ENCODE measurements at places on chromosomes 5 and 9.

GRCh38 chr5:34411470-34412346 lies 244.4 kb upstream of the RAI14 start:
- DNase-seq = peak; percentile 59

- DNase-seq = no peak
Observed at GRCh38 chr5:171513591-171513990, 94.1 kb downstream of the FGF18 start.

GRCh38 chr9:38727497-38728001 lies 7.6 kb upstream of the FAM240B start:
- peak; percentile 77 for DNase-seq

DNA sequence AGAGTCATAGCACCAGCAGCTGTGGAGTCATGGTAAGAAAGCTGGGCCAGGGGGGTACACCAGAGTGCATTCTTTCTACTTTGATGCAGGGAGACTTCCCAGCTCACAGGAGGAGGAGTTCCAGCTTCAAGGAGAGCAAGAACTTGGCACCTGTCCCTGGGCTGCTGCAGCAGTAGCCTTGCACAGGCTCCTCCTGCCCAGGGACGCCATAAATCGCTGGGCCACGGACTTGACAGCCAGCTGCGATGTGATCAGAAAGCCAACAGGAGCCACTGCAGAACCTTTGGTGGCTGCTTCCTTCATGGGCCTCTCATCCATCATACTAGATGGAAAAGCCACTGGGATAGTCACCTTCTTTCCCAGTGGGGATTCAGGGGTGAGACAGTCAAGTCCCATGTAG lies 234.7 kb downstream of the NMUR2 start:
- no peak for DNase-seq

GRCh38 chr9:127912296-127912695 lies 4.5 kb downstream of the ST6GALNAC4 start:
- no peak for DNase-seq

GRCh38 chr9:108239696-108240321 lies 616.0 kb downstream of the ACTL7B start:
- no peak for DNase-seq

DNA sequence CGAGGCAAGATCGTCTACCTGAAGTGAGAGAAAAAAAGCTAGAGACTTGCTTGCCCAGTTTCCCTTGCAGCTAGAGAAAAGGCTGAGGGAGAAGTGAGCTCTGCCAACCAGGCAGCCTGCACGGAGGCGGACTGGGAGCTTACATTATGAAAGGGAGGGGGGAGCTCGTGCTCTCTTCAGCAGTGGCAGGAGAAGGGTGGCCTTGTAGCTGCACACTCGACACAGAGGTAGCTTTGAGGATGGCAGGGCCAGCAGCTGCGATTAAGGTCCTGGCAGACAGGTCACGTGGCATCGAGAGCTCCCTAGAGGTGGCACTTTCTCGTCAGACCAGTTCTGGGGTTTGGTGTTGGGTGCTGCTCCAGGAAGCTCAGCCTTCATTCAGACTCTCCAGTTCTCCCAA lies 26.7 kb downstream of the APBA1 start:
- no peak for DNase-seq

- DNase-seq = no peak
Observed at GRCh38 chr9:68979538-68980314, 34.2 kb downstream of the PRKACG start.

- DNase-seq = no peak
Observed at GRCh38 chr9:15389173-15389572, 33.5 kb upstream of the SNAPC3 start.

DNA sequence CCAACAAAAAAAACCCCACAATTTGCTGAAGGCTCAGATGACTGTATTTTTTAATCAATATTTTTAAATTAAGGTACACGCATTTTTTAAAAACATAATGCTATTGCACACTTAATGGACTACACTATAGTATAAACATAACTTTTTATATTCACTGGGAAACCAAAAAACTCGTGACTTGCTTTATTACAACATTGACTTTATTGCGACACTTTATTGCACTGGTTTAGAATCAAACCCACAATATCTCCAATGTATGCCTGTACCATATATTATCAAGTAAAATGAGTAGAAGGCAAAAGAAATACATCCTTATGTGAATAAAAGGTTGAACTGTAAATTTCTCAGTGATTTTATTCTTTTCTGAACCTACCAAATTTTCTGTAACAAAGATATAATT lies 53.7 kb downstream of the RICTOR start:
- no peak for DNase-seq

Data from H1 (cell line).